ENCODE measurements at places on chromosomes 6 and 20. TPM values are rescaled to one million over a fixed set of nuclear protein-coding genes. Genes with fewer than 3 reads are reported as not detected.

- peak; percentile 9 for DNase-seq
These were observed 36.8 kb downstream of the PSMB9 start for GRCh38 chr6:32890831-32891230.

GRCh38 chr6:6287415-6287814, 33.0 kb downstream of the F13A1 start:
- DNase-seq, result no peak

DNA sequence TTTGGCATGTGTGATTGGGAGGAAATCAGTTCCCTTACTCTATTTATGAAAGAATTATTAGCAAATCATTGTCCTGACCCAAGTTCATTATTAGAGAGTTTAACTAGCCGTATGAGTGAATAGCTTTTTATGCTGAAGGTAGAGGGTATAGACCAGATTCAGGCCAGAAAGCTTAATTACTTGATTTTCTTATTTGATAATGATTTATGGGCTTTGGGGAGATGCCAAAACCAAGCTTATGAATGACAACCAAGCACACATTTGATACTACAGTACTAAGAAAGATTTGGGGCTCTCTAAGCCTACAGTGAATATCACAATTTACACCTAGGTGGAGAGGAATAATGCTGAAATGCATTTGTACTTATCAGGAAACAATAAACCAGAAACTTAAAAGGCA, 193.2 kb downstream of the ARHGAP18 start:
- no peak for DNase-seq

DNA sequence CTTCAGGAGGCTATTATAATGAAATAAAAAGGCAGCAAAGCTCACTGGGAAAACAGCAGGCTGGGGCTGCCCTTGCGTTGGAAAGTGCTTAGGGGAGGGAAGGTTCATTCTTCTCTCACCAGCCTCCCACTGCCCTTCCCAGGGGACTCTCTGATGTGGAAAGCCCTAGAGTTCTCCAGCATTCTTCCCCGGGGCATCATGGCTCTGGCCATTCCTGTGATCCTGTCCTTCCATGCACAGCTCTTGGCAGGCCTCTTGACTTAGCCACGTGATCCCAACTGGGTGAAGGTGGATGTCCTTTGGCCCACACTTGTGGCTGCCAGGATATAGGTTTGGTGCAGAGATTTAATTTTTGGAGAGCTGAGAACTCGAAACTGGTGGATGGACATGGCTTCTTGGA, 58.0 kb upstream of the ZNF831 start:
- DNase-seq, result no peak

- no peak for DNase-seq
These were observed 2.0 kb downstream of the QRSL1 start for GRCh38 chr6:106631346-106631745.

COL20A1 gene
- total RNA-seq, result not detected

ID4 gene
- total RNA-seq, result under 0.01 TPM

MYB gene
- under 0.01 TPM for total RNA-seq

CD24 gene
- total RNA-seq, result 0.38 TPM

All from dermis microvascular lymphatic vessel endothelial cell (primary cell).